Heart left ventricle (tissue), 16 donors: ENCODE measurements at places on chromosomes 16 and 17. TPM values are rescaled to one million over a fixed set of nuclear protein-coding genes. Genes with fewer than 3 reads are reported as not detected.

PSMC5 gene
- total RNA-seq: 133 TPM

- DNase-seq: no peak
These were observed 15.4 kb downstream of the VASN start for GRCh38 chr16:4386951-4387565.

DNA sequence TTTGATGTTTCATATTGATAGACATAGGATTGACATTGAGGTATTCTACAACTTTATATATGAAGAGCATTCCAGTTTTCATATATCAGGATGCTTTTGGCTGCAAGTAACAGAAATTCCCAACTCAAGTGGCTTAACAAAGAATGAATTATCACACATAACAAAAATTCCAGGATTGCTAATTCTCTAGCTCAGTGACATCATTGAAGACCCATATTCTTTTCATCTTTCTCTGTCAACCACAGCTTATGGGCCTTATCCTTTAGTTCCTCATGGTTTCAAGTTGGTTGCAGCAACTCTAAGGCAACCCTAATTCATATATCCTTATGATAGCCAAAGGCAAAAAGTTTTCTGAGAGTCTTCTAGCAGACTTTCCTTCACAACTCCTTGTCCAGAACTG lies 91.5 kb upstream of the HAS3 start:
- DNase-seq: no peak

KRT9 gene
- not detected for total RNA-seq

- no peak for DNase-seq
These were observed 1.0 kb downstream of the HOXB2 start for GRCh38 chr17:48543854-48544348.

PYCARD gene
- total RNA-seq: 15.5 TPM

KRT15 gene
- total RNA-seq: not detected

TPSAB1 gene
- 7.8 TPM for total RNA-seq

DNA sequence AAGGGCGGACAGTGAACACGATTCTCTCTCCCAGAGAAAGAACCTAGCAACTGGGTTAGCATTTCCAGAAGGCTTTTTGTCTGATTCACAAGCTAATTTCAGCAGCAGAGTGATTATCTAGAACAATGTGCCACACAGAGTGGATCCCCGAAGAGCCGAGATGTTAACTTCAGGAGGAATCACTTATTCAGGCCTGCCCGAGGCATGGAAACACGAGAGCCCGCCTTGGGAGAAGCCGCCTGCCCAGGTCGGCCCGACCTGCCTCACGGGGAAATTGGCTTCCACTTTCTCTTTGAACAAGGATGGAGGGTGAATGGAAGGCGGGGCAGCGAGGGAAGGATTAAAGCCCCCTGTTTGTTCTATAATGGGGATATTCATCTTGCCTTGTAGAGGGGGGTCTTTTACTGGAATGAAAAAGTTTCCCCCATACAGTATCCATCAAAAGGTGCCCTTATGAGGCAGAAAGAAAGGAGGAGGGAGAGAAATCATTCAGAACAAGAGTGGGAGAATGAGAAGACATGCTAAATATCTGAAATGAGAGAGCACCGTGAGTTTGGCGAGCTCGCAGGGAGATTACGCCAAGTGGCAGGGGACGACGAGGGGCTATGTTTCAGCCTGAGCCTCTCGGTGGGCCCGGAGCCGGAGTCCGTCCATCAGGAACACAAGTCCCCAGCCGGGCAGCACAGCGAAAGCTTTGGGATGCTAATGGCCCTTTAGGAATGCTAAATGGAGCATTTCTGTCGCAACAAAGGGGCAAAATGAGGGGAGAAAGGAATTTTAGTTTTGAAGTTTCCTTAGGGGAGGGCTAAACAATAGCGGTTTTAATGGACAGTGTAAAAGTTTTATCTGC lies 33.0 kb downstream of the NTN1 start:
- no peak for DNase-seq

DNA sequence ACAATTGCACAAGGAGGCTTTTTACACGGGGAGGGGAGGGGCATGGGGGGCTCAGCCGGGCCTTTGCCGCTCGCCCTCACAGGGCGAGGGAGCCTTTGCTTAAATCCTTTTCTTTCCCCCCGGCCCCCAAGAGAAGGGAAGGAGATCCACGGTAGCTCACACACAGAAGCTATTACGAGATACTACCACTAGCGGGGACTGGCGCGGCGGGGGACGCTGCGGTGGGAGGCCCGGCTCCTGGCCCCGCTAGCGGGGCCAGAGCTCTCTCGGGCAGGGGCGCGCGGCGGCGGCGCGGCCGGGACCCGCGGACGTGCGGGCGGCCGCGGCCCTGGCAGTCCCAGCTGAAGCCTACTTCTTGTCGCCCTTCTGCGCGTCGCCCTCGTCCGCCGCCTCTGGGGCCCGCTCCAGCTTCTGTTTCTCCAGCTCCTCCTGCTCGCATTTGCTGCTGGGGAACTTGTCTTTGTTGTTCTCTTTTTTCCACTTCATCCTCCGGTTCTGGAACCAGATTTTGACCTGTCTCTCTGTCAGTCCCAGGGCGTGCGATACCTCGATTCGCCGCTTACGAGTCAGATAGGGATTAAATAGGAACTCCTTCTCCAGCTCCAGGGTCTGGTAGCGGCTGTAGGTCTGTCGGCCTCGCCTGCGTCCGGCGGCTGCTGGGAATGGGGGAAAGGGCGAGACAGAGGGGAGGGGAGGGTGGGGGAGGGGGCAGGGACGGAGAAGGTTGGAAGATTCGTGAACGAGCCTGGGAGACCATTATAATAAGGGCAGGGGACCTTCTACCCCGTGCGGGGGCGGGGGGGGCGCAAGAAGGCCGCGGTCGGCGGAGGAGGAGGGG lies 2.0 kb downstream of the HOXB8 start:
- no peak for DNase-seq

- no peak for DNase-seq
These were observed 52.1 kb upstream of the TNRC6A start for GRCh38 chr16:24677388-24677787.

DNA sequence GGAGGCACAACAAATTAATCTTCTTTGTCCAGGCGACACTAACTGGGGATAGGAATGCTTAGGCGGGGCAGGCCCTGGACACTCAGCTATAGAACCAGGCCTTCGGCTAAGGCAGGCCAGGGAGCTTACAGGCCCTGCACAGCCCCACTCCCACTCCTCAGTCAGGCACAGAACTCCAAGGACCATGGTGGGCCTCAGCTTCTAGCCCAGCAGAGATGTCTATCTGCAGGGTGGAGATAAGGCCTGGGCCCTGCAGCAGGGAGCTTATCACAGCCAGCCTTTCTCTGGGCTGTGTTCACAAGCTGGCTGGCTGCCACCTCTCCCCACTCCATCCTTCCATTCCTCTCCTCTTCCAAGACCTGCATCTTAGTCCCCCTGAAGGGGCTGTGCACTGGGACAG lies 68.1 kb downstream of the TMEM132E start:
- DNase-seq: no peak

DNA sequence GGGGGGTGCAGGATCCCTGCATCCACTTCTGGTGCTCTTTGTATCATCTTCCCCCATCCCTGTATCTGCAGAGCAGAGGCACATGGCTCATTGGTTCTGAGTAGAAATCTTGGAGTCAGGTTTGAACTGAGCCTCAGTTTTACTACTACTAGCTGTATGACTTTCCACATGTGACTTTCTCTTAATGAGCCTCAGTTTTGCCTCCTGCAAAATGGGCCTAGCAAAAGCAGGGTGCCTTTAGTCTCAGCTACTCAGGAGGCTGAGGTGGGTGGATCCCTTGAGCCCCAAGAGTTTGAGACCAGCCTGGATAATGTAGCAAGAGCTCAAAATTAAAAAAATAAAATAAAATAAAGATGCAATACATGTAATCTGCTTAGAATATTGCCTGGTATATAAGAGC lies 81.4 kb downstream of the SDR42E1 start:
- no peak for DNase-seq

DNA sequence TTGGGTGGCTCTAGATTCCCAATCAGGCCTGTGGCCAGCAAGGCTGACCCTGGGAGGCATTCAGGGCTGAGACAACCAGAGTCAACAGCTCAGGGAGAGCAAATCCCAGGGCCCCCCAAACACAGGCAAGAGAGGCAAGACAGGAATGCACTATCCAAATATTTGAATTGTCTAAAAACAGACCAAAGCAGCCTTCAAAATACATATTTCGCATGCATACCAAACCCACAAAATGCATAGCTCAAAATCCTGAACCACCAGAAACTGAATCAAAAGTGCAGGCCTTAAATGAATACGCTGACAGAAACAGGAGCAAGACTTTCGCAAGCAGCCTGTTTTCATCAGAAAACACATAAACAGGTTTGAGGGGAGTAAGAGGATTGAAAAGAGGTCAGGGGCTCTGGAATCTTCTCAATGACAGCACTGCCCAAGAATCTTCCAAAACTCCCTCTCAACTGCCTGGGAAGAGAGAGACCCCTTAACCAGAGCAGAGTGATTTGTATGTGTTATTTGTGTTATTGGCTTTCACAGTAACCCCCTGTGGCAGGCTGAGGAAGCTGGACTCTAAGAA lies 213.6 kb upstream of the CDH5 start:
- DNase-seq: no peak

DNA sequence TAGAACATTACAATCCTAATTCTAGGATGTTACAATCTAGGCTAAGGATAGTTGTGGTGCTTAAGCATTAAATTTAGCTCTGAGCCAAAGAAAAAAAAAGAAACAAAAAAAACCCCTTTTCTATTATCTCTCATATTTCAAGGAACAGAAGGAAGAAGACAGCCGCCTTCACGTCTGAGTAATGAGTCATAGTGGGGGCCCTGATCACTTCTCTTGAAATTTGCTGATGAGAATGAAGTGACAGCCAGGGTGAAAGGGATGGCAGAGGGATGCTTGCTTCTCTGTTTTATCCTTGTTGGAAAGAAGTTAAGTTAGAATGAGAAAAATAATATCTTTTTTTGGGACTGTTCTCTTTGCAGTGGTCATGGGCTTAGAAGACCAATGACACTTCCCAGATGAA lies 82.6 kb upstream of the MPHOSPH6 start:
- DNase-seq: no peak

DNA sequence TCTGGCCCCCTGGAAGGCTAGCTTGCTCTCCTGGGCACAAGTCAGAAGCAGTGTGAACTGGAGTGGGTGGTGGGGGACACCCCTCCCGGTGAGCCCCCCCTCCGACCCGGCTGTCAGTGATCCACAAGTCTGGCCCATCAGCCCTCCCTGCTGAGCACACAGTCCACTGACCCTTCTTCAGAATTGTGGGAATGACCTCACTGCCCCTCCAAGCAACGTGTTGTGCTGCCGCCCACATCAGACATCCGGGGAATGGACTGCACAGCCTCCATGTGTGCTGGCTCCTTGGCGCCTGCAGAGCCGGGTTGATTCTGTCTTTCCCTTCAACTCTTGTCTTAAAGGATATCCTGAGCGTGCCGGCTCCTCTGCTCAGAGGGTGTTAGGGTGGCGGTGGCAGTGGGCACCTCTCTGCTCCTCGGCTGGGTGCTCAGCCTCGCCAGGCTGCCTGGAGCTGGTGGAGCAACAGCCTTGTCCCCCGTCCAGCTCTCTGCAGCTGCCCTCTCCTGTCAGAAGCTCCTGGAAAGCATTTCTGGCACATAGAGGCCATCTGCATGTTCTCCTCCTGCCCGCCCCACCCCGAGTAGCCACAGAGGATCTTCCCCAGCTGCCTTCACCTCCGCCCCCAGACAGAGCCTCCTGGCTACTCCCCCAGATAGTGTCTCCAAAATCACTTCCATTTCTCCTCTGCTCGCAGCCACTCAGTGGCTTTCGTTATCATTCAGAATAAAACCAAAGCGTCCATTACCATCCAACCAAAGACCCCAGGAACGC lies 19.8 kb downstream of the NPTX1 start:
- DNase-seq: peak; percentile 63

ACSM2A gene
- not detected for total RNA-seq

- no peak for DNase-seq
These were observed 8.0 kb upstream of the PIK3R6 start for GRCh38 chr17:8875436-8875835.

- DNase-seq: peak; percentile 92
These were observed 24.2 kb downstream of the STAT5A start for GRCh38 chr17:42312285-42313130.

DNA sequence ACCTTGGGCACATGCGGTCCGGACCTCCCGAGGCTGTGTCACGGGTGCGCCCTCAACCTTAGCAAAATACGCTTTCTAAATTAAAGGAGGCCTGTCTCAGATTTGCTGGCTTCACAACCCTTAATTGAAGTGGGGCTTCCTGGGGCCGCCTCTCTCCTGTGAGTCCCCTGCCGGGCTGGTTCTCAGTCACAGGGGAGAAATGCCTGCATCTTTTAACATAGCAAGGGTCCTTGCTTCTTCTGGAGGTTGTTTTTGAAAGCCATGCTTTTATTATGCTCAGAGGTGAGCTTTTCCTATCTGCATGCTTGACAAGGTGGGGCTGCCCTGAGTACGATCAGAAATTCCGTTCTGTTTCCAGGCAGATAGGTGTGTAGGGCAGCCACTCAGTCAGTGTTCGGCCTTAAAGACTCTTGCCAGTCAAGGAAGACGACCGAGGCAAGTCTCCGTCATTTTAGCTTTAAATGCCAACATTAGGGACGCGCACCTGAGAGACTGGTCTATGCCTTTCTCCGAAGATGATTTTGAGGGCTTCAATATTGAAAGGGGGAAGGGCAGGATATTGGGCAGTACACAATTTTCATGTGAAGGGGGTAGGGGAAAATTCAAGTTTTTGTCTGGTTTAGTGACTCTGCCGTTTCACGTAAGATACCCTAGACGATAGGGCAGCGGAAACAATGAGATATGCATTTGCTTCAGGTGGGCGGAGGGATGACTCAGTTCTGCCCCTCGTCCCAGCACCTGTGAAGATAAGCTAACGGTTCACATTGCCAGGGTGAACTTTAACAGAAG lies 5.5 kb upstream of the SLC7A5 start:
- no peak for DNase-seq

LPO gene
- total RNA-seq: not detected

DNA sequence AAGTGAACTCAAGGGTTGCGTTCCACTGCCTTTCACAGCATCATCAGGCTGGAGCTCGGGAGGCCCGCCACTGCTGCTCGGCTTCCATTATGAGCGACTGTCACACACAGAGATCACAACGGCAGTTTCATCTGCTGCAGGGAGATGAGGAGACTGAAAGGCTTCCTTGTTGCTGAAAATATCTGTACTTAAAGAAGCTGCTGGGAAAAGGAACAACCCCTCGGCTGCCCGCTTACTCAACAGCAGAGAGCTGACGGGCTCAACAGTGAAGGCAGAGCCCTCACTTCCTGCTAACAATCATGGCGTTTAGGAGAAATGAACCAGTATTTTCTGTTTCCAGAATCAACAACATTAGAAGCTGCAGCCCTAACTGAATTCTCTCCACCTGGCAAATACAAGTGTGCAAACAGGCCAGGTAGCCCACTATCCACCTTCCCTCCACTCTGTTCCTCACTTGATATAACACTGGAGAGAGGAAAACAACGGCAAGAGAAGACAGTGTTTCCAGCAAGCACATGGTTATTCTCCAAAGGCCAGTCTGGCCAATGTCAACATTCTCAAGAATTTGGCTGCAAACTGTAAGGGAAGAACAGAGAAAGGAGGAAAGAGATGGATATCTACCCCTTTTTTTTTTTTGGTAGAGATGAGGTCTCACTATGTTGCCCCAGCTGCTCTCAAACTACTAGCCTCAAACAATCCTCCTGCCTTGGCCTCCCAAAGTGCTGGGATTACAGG lies 33.7 kb downstream of the MBTPS1 start:
- DNase-seq: no peak
